Stimulated activated CD4-positive, alpha-beta T cell treated with anti-CD3 and anti-CD28 coated beads, TNF-alpha, amount 100 ng/mL, for 1 hour (primary cell): ENCODE measurements at places on chromosomes 16 and 17.

- no peak for DNase-seq
These were observed 17.1 kb downstream of the CDH1 start for GRCh38 chr16:68754084-68754792.

DNA sequence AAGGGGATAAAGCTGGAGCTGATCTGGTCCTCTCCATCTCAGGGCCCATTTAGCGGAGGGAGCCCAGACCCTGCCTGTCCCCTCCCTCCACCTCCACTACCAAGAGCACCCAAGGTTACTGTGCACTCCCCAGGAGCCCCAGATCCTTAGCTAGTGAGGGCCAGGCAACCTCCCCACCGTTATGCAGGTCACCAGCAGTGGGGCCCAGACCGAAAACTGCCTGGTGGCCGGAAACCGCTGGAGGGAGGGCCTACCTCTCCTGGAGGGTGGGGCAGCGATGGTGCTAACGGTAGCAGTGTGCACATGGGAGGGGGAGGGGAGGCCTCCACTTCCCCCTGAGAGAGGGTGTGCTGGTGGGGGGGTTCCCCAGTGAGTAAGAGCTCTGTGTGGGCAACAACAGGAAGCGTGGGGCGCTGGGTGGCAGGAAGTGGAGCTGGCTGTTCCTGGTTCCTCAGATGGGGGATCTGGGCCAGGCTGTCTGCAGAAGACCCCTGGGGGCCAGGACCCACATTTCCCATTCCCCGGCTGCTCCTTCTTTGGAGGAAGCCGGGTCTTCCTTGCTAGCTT lies 4.4 kb downstream of the FMNL1 start:
- DNase-seq: peak; percentile 87

DNA sequence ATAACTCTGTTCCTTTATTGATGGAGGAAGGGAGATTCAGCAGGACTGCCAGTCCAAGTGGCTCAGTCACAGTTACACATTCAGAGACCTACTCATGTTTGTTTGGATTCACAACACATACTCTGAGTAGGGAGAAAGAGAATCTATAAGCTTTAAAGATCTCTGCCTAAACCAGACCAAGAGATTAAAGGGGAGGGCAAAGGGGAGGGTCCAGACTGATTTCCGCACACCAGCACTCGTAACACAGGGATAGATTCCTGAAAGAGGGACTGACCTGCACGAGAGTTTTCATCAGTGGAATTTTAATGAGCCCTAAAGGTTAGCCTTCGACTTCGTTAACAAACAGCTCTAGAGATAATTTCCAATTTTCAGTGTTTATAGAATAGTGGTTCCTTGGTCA lies 71.7 kb upstream of the PMFBP1 start:
- no peak for DNase-seq

GRCh38 chr16:59067205-59067604 lies 333.1 kb upstream of the GOT2 start:
- DNase-seq: no peak

DNA sequence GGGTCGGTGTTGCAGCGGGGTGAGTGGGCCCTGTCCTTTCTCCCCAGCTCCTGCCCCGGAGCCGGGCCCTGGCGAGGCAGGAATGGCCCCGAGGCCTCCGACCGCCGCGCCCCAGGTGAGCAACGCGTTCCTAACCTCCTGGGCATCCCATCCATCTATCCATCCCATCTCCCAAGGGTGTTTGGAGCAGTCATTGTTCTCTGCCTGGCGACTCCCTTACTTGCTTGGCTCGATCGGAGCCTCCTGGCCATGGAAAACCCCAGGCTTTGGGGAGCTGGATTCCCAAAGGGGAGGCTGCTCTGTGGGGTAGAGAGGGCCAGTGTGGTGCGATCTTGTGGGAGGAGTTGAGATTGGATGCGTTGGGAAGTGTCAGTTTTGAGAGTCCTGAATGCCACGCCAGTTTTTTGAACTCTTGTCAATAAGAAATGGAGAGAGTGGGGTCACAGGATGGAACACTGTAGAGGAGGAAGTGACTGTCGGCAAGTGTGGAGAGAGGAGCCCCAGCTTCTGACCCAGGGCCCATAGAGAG lies 684 bp downstream of the ZFP90 start:
- no peak for DNase-seq

- DNase-seq: no peak
These were observed 1.4 kb downstream of the TEN1 start for GRCh38 chr17:75980188-75981018.

DNA sequence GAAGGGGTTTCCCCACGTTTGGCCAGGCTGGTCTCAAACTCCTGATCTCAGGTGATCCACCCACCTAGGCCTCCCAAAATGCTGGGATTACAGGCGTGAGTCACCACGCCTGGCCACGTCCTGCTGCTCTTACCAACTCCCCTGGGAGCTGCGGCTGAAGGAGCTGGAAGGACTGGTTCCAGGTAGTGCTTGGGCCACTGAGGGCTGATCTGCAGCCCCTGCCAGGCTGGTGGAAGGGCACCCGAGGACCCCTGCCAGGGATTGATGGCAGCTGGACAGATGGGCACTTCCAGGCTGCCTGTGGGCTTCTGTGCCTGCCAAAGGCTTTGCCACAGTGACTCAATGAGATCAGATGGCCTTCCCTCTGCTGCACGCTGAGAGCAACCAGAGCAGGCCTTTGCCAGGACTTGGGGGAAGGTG lies 2.3 kb downstream of the OXLD1 start:
- no peak for DNase-seq

DNA sequence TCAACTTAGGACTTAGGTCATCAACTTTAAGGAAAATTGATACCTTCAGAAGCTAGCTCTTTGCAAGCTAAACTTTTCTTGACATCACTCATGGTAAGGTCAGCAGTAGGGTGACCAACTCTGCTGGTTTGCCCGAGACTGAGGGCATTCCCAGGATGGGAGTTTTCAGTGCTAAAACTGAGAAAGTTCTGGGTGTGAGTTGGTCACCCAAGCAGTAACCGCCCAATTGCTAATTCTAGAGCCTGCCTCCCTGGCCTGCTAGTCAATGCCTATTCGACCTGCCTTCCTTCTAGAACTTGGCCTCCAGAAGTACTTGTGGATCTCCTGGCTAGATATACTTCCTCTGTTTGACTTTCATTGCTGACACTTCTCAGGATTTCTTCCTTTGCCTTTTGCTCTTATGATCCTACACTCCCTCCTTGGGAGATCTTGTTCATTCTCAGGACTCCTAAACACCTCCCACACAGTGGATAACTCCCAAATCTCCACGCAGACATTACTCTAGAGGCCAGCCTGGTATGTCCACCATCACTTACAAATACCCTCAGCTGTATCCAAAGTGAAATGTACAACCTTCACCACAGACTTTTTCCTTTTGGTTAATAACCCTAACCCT lies 10.5 kb upstream of the MYO18A start:
- no peak for DNase-seq
